CD8-positive, alpha-beta memory T cell (primary cell): ENCODE measurements at places on chromosomes 6 and 20. TPM values are rescaled to one million over a fixed set of nuclear protein-coding genes. Genes with fewer than 3 reads are reported as not detected.

RHAG gene
- not detected for polyA plus RNA-seq

CDH22 gene
- polyA plus RNA-seq = not detected

SLC22A2 gene
- polyA plus RNA-seq = not detected

IRAK1BP1 gene
- 0.99 TPM for polyA plus RNA-seq

HRH3 gene
- not detected for polyA plus RNA-seq

SDCBP2 gene
- 2.2 TPM for polyA plus RNA-seq

RIPPLY2 gene
- not detected for polyA plus RNA-seq

CLPSL2 gene
- polyA plus RNA-seq = not detected

DNA sequence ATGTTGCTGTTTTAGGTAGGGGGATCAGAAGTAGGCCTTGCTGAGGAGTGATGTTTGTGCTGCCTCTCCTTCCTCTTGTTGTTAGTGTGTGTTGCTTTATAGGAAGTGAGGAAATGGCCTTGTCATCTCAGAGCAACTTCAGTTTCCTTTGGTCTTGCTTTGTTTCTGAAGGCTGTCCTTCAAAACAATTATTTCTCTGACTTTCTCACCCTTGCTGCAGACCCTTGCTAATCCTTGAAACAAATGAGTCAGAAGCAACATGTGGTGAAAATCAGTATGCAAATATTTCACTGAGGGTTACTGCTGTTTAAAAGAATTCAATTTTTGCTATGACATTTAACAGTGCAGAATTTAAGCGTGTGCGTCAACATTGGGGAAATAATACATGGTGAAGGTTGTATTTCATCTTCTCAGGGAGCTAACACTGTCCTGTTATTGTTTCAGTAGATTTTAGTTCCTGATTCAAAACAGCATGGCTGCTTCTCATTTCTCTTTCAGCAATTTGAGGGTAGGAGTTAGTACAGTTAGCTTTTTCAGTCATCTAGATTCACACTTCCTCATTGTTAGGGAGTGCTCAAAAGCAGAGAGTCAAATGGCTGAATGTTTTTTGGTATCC, 13.8 kb downstream of the RNF144B start:
- no peaks in the 10 kb centered on the region for H3K4me1 ChIP-seq
- H3K36me3 ChIP-seq = no peaks in the 10 kb centered on the region
- DNase-seq = no peak
- H3K27me3 ChIP-seq = no peaks in the 10 kb centered on the region
- no peak overlapping the region for H3K27ac ChIP-seq
